ENCODE measurements at places on chromosomes 5 and 9.

GRCh38 chr5:178461004-178461730 is 129.0 kb downstream of the COL23A1 start:
- no peak for DNase-seq

GRCh38 chr9:87322840-87323635 is 174.6 kb upstream of the DAPK1 start:
- DNase-seq: no peak

DNA sequence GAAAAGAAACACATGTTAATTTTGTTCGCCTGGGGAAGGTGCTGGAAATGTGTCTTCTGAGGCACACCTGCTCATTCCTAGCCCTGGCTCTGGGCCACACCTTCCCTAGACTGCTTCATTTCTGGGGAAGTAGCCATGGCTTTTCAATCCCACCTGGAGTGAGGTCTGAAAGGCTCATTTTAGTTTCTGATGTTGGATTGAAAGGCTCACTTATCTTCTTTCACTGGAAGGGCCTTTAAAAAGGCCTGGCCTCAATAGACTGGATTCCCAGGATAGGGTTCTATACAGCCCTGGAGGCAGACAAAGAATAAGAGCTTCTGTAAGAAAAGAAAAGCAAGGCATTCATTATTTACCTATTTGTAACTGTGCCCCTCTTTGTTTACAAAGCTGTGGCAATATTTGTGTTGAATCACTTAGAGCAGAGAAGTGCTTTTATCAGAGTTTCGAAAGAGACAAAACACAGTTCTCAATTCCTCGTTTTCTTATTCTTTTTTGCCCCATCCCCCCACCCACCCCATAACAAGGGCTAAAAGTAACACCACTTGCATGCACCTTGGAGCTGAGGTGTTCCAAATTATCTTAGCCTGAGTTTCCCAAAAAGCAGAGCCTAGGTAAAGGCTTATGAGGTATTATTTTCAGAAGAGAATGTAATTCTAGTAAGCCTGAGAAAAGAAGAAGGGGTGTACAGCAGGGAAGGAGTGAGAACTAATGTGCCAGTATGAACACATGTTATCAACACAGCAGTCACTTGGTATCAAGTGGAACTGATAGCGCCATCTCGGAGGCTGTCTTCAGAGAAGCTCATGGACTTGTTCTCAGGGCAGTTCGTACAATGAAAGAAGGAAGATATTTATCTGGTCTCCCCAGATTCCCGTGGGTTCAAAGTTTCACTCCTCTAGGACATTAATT is 413.1 kb downstream of the KCTD16 start:
- no peak for DNase-seq

- no peak for DNase-seq
These were observed 17.2 kb downstream of the TENT4A start for GRCh38 chr5:6730407-6730806.

DNA sequence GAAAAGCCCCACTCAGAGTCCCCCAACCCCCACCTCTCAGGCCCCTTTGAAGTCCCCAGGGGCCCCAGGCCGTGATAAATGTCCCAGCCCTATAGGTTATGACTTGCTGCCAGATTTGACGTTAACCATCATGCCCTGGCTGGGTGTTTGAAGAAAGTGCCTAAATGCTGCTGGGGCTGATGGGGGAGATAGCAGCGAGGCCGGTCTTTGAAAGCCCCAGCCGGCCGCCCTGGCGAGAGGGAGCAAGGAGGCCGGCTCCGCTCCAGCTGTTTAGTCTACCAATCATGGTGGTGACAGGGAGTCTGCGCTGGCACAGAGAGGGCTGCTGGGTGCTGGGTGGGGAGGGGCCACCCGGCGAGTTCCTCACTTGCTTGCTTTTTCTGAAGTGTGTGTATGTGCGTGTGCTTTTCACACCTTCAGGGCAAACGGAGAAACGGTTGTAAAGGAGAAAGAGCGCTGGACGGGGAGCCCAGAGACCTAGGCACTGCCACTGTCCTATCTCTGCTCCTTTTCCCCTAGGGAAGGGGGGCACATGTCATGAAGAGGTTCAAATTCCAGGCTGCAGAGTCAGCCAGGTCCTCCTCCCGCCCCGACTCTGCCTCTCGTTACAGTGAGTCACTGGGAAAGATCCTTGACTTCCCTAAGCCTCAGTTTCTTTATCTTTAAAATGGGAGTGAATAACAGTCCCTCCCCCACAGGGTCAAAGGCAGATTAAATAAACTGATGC is 126.1 kb upstream of the HAND1 start:
- DNase-seq: no peak

- DNase-seq: no peak
These were observed 22.8 kb downstream of the THBS4 start for GRCh38 chr5:80057921-80058320.

GRCh38 chr9:114224247-114224610 is 68.9 kb downstream of the COL27A1 start:
- DNase-seq: no peak

All from stimulated activated CD4-positive, alpha-beta T cell treated with anti-CD3 and anti-CD28 coated beads, TNF-alpha, amount 100 ng/mL, for 4 hours (primary cell).